Activated T-helper 1 cell treated with anti-CD3 and anti-CD28 coated beads, Interleukin-12 subunit alpha, Interleukin-12 subunit beta, Interleukin-2, Interleukin-4 antibody, amounts not matched to agents 30 ng/mL and 10 ng/mL and 1 ng/mL, durations not matched to agents 14 hours and 24 hours and 36 hours (primary cell): ENCODE measurements at places on chromosomes 4 and X. TPM values are rescaled to one million over a fixed set of nuclear protein-coding genes. Genes with fewer than 3 reads are reported as not detected.

Gene POU3F4
- total RNA-seq = not detected in 2 replicates

Gene TEX13B
- not detected in 2 replicates for total RNA-seq

Gene LRIT3
- 0.15 TPM in 1 of 2 replicates, not detected in the other for total RNA-seq

- no peaks in the 10 kb centered on the region for H3K27me3 ChIP-seq
- no peak overlapping the region for H3K27ac ChIP-seq
- H3K36me3 ChIP-seq = no peaks in the 10 kb centered on the region
- no peak for DNase-seq
Measured at GRCh38 chr4:83389037-83389720, 54.5 kb upstream of the HPSE start.

DNA sequence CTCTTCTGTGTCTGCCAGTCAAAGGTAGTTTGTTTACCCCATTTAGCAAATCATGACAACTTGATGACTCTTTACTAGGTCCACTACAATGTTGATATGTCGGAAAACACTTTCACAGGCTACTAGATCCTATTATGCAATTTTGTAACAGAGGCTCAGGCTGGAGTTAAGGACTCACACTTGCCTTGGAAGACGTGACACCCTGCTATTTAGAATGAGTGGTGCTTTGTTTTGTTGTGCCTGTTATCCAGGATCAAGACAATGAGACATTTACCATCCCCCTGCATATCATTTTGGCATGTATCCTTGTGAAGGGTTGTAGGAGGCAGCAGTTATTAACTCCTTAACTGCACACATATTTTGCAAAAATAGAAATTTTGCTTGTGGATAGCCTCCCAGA, 263.7 kb downstream of the IL1RAPL1 start:
- no peak overlapping the region for H3K27ac ChIP-seq
- H3K4me1 ChIP-seq = no peaks in the 10 kb centered on the region
- no peaks in the 10 kb centered on the region for H3K36me3 ChIP-seq
- no peak overlapping the region for H3K4me3 ChIP-seq

DNA sequence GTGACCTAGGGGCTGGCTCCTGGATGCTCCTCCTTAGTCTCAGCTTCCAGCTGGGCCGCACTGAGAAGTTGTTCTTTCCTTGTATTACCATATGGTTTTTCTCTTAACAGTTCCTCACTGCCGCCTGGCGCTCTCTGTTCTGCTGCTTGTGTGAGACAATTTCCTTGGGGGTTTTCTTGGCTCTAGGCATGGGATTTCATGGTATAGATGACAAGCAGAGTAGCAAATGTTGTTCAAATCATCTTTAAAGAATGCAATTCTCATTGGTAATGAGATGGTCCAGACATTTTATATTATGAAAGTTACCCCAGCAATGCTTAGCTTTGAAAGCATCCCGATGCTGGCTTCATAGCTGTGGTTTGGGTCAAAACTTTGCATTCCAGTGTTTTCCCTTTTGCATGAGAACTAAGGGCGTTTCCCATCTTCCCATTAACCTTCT, 37.6 kb downstream of the SEPTIN11 start:
- no peak overlapping the region for H3K27ac ChIP-seq
- no peak for DNase-seq
- no peak overlapping the region for H3K4me3 ChIP-seq
